ENCODE measurements at places on chromosomes 3 and 15.

GRCh38 chr3:70276901-70277300 is 35.5 kb downstream of the MDFIC2 start:
- DNase-seq = no peak

GRCh38 chr3:183924956-183925355 is 40.3 kb upstream of the PARL start:
- peak; percentile 44 for DNase-seq

DNA sequence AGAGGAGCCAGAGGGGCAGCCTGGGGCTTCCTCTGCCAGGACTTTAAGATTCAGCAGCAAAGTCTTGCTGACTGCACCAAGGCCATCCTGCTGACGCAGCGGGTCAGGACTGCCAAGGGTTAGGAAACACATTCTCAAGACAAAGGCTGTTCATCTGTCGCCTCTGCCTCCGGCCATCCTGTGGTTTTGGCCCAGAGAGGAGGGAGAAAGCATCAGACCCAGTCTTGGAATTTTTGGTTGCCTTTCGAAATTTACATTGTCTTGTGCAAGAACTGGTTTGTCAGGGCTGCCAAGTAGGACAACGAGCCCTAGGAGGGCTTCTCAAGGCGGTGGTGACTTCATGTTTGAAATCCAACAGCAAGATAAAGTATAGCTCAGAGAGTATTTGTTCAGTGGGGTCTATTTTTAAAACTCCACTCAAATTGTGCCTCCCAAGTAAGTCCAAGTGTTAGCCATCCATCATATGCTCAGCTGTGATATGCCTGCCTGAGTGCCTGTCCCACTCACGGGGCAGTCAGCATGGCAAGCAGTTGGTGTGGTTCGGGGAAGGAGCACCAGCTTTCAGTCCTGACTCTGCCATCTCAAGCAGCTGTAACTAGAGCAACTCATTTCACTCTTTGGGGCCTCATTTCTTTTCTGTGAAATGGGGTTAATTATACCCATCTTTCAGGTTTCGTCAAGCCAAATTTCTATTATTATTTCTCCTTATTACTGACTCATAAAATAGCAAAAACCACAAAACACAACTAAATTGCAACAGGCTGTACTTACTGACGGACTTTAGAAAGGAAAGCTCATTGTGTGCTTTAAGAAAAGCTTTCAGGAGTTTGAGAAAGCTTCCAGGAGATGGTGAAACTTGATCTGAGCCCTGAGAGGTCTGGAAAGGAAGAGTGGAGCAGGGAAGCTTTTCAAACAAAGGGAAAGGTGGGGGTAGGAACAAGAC is 42.4 kb upstream of the RHO start:
- peak; percentile 71 for DNase-seq

- no peak for DNase-seq
Measured at GRCh38 chr15:75823860-75824613, 19.2 kb upstream of the UBE2Q2 start.

- DNase-seq = no peak
Measured at GRCh38 chr3:175902226-175902625, 1043.1 kb downstream of the NAALADL2 start.

- no peak for DNase-seq
Measured at GRCh38 chr3:37118163-37118562, 56.2 kb downstream of the LRRFIP2 start.

- no peak for DNase-seq
Measured at GRCh38 chr3:38836561-38836960, 20.5 kb upstream of the SCN10A start.

DNA sequence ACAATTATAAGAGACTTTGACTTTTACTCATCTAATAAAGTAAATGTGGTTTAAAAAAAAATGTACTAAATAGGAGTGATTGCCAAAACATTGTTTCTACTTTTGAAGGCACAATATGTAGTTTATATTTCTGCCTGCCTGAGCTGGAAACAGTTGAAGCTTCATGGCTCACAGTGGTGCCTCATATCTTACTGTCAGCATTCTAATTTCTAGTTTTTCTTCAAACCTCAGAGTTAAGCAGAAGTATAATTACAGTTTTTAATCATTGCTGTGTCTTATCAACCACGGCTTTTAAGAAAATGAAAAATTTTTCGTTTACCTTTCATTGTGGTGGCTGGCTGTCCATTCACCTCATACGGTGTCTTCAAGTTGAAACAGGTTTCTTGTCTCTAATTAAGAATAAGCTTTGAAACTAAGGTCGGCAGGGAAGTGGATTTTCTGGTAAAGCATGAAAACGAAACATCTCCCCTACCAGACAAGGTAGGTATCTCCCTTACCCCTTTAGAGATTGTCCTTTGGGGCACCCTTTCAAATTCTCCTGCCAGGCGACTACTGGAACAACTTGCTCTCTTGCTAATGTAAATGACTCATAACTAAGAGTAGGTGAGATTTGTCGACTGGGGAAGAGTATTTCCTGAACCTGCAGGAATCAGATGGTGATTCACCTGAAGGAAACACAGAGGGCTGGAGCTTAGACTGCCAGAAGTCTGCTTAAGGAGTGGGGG is at the start of gene GPR87:
GPR87 (minus strand) TSS at position 554 of the 725 bp plus-strand sequence. CDS start 16,720 bp downstream, outside the sequence.
- DNase-seq = no peak

DNA sequence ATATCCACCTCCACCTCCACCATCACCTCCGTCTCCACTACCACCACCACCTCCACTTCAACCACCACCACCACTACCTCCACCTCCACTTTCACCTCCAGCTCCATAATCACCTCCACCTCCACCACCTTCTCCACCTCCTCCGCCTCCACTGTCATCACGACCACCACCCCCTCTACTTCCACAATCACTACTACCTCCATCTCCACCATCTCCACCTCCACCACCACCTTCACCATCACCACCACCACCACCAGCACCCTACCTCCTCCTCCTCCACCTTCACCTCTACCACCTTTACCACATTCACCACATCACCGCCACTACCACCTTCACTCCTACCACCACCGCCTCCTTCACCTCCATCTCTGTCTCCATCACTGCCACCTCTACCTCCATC is 435.7 kb downstream of the MCTP2 start:
- no peak for DNase-seq

DNA sequence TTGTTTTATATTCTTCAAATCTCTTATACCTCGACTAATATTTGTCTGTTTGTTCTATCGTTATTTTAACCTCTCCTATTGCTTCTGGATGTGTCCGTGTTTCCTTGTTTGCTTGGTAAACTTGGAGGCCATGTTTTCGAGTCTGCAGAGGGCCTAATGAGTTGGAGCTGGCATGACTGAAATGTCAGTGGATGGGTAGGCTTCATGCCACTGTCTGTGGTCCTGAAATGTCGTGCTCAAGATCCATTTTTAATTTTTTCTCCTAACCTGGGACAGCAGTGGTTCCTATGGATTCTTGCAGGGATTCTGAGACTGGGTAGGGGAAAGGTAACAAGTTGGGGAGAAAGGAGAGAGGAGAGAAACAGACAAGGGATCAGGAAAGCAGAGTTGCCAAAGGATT is 18.8 kb upstream of the GASK1A start:
- no peak for DNase-seq

- no peak for DNase-seq
Measured at GRCh38 chr3:35422836-35423601, 216.3 kb upstream of the ARPP21 start.

DNA sequence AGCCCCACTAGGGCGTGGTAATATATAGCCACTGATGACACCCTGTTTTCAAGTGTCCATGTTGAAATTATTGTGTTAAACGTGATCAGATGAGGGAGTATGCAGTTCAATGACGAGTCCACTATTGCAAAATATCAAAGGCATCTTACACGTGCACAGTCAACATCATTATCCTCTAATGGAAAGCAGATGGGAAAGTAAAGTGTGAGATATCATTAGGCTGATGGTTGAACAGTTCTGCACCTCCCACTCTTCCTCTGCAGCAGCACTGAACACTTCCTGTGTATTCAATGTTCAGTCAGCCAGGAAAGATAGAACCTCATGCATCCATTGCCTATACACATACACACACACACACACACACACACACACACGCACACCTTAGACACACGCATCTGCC is 431.8 kb upstream of the CCDC54 start:
- no peak for DNase-seq

DNA sequence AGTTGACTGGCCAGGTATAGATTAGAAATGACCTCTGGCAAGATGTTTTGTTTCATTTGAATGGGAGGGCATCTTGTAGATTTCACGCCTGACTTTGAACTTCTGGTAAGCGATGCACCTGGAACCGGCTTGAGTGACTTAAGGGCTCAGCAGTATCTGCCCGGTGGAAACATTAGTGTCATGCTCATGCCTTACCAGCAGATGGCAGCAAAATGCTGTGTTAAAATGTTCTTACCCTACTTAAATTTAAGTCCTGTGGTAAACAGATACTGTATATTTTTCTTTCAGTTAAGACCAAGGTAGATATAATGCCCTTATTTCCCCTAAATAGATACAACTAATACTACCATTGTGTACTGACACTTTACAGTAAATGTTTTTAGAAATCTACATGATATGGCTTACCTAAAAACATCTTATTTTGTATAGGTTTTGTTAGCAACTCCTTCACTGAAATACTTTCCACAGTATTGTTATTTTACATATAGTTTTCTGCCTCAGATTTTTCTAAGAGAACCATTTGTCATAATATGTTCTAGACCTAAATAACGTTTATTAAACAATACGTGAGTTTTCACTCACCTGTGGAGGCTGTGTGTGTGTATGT is 25.5 kb downstream of the ASB7 start:
- peak; percentile 56 for DNase-seq

DNA sequence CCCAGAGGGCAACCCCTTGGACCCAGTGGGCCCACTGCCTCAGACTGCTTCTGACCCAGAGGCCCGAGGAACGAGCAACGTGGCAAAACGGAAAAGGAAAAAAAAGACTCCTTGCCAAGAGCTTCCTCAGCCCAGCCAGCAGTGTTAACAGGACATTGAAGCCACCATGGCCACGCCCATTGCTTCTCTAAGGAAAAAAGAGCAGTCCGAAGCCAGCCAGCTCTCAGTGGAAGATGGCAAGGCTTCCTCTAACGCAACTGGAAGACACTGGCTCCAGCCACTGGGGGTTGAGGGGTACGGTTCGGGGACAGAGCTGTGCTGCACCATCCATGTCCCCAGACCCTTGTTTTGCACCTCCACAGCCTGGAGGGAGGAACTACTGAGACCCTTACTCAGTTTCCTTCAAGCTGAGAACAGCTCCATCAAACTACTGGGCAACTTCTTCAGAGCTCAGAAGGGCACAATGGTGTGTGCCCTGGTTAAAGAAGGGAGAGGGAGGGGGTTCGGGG is 10.7 kb downstream of the BMF start:
- no peak for DNase-seq

- DNase-seq = no peak
Measured at GRCh38 chr3:112114576-112115160, 18.4 kb downstream of the GCSAM start.

DNA sequence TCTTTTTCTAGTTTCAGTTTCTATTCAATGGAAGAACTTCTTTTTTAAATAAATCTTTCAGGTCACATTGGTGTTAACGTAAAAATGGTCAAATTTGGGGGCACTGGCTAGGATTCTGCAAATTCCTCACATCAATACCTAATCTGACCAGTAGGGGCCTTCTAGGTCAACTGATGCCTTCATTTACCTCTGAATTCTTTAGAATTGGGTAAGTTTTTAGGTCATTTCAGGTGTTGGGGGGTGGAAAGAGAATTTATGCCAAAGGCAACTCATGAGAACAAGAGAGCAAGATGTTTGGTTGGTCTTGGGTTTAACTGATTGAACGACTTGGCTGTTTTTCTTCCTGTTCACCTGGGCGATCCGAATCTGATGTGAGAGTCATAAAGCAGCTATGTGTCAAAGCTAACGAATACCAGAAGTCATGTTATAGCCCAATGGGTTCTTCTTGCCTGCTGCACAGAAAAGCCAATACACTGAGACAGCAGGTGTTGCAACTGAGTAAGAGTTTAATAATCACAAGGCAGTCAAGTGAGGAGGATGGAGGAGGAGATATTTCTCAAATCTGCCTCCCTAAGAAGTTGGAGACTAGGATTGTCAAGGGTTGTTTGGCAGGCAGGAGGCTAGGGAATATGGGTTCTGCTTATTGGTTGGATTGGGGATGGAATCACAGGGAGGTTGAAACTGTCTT is 15.3 kb downstream of the LRRC49 start:
- DNase-seq = no peak

DNA sequence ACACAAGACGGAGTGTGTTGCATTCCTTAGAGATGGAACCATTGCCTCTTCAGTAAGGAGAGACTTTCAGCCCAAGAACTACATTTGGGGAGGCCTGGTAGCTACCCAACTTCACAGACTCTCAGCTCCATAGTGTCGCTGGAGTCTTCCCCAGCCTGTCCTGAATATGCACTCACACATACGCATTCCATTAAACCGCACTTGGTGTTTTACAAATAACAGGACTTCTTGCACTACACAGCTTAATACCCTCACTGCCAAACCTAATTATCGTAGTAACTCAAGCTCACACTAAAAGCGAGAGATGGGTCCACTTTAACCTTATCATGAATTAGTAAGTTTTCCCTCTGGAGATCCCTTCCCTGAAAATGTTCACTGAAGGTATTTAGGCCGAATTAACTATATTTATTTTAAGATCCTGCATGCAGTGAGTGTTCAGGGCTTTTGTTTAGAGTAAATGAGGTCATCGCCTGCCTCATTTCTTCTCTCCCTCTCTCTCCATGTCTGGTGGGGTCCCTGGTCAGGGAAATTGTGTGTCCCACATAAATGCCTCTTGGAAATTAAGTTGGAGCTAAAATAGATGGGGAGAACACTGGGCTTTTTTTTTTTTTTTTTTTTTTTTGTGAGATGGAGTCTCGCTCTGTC is 171.9 kb downstream of the FAM43A start:
- peak; percentile 11 for DNase-seq

GRCh38 chr15:38828031-38828532 is 263.5 kb upstream of the RASGRP1 start:
- DNase-seq = no peak

GRCh38 chr15:40070166-40070557 is 31.2 kb upstream of the SRP14 start:
- DNase-seq = no peak
